ENCODE measurements at places on chromosomes 11 and 22.

- DNase-seq = no peak
Observed at GRCh38 chr11:46917762-46918082, 628 bp downstream of the LRP4 start.

DNA sequence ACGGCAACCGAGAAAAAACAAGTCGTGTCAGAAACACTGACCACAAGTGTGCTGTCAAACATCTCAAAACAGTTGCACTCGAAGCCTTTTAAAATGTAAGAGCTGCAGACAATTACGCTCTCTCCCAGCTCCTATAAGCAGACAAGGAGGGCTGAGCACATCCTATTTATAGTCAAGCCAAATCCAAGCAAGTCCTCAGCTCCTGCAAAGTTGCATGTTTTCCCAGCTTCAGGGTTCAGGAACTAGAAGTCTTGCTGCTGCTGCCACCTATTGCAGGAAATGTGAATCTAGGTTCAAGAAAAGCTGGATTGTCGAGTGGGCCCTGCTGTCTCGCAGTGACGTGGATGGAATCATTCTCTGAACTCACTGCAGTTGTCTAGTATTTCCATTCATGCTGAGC lies 15.5 kb downstream of the EFCAB6 start:
- no peak for DNase-seq

DNA sequence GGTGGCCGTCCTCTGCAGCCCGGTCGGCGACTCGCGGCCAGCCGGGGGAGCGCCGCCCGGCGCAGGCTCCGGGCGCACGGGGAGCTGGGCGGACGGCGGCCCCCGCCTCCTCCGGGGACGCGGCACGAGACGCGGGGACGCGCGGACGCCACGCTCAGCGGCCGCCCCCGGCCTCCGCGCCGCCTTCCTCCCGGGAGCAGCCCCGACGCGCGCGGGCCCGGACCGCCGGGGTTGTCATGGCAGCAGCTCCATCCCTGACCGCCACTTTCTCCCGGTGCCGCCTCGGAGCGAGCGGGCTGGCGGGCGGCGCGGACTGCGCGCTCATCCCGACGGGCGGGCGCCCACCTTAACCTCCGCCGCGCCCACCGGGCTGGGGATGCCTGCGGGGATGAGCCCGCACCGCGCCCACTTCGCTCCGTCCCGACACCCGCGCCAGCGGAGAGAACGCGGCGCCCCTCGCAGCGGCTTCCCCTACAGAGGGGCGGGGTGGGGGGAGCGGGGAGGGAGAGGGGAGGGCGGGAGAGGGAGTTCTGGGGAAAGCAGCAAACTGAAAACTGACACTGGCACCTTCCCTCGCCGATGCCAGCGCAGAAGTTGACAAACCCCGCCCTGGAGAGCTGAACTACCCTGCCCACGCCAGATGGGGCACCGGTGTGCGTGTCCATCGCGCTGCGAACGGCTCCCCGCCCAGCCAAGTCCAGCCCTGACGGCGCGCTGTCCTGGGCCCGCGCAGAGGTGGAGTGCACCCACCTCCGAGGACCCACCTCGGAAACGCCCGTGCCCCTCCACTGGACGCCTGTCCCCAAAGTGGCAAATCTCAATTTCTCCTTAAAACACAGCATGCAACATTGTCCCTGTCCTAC lies 588.4 kb downstream of the OPCML start:
- peak; percentile 58 for DNase-seq

DNA sequence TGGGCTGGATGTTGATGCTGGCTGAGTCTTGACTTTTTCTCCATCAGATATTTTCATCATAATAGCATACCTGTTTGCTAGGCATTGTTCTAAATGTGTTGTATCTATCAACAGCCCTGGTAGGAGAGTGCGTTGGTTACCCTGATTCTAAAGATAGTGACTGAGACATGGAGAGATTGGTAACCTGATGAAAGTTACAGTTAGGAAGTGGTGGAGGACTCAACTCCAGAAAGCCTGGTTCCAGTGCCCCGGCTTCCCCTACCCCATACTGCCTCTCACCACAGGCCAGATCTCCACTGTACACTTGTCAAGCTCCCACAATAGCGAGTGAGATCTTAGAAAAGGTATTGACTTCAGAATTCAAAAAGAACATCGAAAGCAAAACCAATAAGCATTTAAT lies 22.8 kb upstream of the RELT start:
- DNase-seq = no peak

DNA sequence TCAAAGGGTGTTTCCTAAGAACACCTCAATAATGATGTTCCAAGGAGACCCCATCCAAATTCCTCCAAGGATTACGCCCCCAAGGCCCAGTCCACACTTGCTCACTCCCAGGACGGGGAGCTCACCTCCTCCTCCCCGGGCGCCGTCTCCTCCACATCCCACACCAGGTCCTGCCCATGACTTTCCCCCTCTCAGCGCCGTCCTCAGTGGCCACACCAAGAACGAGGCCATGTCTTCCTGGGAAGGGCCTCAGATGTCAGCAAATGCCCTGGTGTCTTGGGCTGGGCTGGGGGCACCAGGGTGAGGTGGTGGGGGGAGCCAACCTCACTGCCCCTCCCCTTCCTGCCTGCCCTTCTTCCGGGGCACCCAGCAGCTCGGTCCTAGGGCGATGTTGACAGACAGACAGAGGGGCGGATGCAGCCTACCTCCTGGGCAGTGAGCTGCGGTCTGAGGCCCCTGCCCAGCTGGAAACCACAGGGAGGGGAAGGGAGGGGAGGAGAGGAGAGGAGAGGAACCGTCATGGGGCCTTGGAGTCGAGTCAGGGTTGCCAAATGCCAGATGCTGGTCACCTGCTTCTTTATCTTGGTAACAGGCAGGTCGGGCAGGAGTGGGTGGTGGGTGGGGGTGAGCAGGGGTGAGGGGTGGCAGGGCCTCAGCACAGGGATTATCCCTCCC lies at the start of the genes C11orf21 and TSPAN32:
Gene C11orf21, minus strand, starts transcription at position 288 of the 675 bp plus-strand sequence. Its CDS starts 110 bp downstream, at position 178.
Gene TSPAN32, plus strand, starts transcription at position 383 of the 675 bp plus-strand sequence. Its CDS starts 137 bp downstream, at position 520.
- no peak for DNase-seq

GRCh38 chr11:80798174-80798573 lies 1357.3 kb upstream of the TENM4 start:
- DNase-seq = no peak

- no peak for DNase-seq
Observed at GRCh38 chr11:22157531-22157930, 35.4 kb upstream of the ANO5 start.

DNA sequence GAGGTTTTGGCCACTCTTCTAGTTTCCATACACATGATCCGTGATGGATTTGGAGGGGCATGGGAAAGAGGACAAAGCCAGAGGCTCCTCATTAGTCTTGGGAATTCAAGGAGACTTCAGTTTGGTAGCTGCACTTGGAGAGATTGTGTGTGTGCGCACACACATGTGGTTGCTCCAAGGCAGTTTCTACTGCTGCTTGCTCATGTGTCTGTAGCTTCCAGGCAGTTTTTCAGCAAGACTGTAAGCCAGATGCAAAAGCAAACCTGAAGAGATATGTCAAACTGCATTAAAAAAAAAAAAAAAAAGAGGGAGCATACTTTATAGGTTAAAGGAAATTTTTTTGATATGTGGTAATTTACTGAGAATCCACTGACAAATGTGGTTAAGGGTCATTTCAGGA lies 95.7 kb downstream of the OSBP2 start:
- no peak for DNase-seq
